PC-3 (cell line): ENCODE measurements at places on chromosomes 1 and 21.
A peak's percentile ranks its signal among the peaks of the same experiment; 100 is the strongest.

DNA sequence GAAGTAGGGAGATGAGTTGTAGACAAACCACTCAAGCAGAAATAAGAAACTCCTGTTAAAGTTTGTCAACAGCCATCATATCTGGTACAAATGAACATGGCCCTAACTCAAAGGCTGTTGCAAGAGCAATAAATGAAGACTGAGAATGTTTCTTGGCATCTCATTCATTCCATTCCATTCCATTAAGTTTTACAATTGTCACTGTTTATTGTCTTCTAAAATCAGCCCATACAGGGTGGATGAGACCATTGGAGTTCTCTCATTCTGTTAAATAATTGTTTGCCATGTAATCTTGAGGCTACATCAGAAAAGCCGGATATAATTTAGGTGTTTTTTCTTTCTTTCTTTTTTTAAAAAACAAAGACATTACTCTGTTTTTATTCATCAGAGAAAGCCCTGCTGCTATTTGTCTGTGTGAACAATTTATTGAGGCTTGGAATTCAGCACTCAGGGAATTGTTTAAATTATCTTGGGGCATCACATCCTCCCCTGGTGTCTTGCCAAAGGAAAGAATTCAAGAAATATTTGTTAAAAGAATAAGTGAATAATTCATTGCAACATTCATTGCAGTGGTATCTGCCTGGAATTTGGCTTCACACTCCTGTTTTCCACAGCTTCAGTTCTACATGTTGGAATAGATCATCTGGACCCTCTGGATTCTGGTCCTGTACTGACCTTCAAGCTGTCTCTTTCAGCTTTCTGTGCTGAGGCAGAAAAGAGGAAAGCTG, 604.5 kb downstream of the PLPP3 start:
- peak; percentile 50 for DNase-seq

GRCh38 chr21:33994373-33994772, 78.8 kb upstream of the ATP5PO start:
- DNase-seq: no peak

- no peak for DNase-seq
These were observed 23.0 kb downstream of the IQGAP3 start for GRCh38 chr1:156549390-156549789.

DNA sequence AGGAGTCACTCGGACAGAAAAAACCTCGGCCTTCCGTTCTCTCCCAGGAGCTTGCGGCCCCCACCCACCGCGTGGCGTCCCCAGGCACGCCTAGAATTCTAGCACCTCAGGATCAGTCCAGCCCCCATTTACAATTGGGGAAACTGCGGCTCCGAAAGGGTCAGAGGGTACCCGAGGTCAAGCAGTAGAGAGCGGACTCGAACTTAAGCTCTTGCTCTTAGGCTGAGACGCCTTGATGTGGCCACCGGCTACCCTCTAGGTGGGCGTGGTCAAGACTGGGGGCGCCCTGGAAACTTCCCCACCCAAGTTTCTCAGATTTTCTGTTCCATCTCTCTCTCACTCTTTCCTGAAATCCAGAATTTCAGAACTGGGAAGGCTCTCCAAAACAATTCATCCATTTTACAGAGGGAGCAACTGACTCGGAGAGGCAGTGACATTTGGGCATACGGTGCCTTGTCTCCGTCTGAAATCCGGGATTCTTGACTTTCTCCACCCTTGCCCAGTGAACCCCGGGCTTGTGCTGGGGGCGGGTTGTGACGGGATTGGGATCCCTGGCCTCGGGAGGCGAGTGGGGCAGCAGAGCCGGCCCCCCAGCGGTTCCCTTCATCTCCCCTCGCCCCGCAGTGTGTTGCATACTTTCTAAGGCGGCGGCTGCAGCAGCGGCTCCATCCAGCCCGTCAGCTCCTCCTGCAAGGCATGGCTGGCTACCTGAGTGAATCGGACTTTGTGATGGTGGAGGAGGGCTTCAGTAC, 777 bp downstream of the AZIN2 start:
- no peak for DNase-seq

- peak; percentile 31 for DNase-seq
These were observed 1.9 kb downstream of the CCT3 start for GRCh38 chr1:156336242-156336641.

- DNase-seq: peak; percentile 90
These were observed at the start of gene CHRM3 for GRCh38 chr1:239386453-239387303. Gene CHRM3, plus strand, starts transcription at chr1:239386568. Its CDS starts 520,884 bp downstream, at chr1:239907452.

DNA sequence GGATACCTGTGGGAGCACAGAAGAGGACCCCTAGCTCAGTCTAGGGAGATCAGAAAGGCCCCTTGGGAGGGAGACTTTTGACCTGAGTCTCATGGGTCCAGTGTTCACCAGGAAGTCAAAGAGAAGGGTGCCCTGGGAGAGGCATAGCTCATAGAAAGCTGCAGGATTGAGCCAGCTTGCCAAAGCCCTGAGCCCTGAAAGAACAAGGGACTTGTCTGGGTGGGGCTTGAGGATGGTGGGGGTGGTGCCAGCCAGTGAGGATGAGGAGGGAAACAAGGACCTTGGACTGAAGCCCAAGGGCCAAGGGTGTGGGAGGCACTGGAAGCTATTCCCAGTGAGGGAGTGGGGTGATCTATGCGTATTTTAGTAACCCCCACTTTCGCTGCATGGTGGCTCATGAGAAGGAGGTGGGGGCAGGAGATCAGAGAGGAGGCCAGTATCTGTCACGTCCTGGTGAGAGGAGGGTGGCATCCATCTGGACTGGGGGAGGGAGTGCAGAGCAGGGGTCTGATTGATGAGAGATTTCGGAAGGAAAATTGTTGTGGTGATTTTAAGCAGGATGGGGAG, 28.4 kb downstream of the DMBX1 start:
- DNase-seq: no peak

GRCh38 chr1:26820784-26821269, 5.7 kb upstream of the ZDHHC18 start:
- DNase-seq: no peak

- no peak for DNase-seq
These were observed 3.9 kb upstream of the TP53BP2 start for GRCh38 chr1:223849352-223850254.

DNA sequence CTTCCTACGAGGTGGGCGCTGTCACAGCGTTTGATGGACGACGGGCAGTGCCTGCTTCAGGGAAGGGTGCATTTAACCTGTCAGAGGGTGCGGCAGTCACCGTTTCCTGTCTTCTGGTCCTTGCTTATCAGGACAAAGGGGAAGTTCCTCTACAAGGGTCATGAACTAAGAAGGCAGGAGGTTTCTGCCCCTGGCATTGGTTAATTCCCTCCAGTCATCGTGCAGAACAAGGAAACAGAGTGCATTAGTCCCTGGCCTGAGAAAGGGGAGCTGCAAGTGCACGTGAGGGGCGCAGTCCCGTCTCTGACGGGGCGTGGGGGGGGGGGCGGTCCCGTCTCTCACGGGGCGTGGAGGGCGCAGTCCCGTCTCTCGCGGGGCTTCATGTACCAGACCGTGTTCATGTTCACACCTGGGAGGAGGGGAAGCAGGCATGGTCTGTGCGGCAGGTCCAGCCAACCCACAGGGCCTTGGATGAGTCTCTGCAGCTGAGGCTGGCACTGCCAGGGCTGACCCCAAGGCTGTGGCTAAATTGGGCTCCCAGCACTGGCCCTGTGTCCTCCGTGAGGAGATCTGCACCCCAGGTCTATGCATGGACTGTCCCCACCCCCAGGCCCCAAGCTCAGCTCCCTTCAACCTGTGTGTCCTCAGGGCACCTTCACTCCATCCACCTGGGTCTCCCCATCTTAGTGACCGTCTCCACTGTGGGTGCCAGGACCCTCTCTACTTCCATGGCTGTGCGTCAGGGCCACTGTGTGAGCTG, 89.2 kb upstream of the COL6A1 start:
- DNase-seq: no peak

DNA sequence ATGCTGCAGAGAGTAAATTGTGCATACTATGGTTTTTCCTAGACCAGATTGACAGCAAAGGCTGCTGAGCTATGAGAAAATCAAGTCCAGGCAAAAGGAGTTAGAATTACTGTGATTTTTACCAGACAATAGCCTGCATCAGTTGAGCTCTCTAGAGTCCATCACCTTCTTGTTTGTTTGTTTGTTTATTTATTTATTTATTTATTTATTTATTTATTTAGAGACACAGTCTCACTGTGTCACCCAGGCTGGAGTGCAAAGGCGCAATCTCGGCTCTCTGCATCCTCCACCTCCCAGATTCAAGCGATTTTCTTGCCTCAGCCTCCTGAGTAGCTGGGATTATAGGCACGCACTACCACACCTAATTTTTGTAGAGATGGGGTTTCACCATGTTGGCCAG, 24.2 kb upstream of the ABCB10 start:
- DNase-seq: no peak

DNA sequence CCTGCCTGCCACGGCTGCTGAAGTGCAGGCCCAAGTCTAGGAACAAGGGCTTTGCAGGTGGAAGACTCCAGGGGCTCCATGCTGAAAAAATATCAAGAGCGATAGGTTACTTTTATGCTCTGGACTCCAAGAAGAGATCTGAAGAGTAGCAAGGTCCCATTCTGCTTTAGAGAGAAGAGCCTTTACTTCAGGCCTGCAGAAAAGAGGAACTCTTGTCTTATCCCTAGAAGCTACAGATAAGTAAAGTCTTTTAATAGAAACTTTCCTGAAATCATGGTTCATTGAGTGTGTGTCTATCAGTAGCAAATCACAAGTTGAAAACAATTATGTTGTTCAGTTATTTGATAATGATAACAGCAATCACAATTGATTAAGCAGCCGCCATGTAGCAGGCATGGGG, 113.3 kb downstream of the TNR start:
- no peak for DNase-seq

GRCh38 chr1:243745356-243745755, 104.7 kb downstream of the AKT3 start:
- DNase-seq: peak; percentile 33

DNA sequence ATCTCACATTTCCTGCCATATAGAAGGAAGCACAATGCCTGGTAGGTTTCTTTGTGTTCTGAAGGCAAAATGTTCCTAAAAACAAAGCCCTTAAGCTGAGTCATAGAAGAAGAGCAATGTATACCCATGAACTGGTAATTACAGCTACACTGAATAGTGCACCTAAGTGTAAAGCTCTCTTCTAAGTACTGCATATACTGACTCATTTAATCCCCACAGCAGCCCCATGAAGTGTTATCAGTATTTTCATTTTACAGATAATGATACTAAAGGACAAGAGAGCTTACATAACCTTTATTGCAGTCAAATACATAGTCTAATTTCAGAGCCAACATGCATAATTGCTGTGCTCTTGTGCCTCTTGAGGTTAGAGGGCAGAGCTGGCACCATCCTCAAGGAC, 239.9 kb downstream of the DPYD start:
- no peak for DNase-seq

DNA sequence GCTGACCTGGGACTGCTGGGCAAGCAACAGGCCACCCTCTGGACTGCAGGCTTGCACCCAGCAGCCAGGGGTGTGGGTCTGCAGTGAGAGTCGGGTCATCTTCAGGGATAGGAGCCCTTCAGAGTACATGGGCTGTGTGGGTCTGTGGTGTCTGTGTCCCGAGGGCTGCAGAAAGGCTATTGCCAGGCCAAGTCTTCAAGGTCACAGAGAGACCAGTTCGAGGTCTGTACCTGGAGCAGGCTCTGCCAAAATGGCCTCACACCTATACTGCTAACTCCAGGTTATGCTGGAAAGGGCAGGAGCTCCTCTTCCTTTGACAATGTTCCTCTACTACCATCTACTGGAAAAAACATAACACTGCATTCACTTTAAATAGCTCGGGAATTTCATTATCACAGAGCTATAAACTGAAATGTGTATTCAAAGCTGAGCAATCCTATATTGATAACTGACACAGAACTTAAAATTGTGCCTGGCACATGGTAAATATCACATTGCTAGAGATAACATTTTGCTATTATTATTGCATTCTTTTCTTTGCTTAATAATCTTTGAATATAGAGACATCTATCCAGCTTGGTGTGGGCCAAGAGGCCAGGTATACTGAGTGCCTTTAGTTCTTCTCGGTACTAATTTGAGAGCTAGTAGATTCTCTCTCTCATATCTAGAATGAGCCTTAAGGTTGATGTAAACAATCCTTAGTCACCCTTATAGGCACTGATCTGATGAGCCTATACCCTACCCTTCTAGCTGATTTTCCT, 6.9 kb upstream of the DNAH14 start:
- DNase-seq: peak; percentile 80

DNA sequence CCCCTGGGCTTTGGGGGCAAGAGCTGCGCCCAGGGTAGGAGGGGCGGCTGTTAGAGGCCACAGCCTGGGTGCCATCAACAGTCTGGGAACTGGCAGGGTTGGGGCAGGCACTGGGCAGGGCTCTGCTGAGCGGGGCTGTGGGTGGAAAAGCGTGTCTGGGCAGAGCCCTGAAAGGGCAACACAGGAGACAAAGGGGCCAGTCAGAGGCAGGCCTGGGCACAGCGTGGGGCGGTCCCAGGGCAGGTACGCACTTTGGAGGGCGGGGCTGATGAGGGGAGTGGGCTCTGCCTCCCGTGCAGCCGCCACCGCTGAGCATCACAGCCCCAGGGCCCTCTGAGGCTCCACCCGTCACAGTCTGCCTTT, 13.9 kb downstream of the CELSR2 start:
- DNase-seq: no peak

GRCh38 chr1:88061492-88062177, 622.4 kb upstream of the PKN2 start:
- peak; percentile 84 for DNase-seq

DNA sequence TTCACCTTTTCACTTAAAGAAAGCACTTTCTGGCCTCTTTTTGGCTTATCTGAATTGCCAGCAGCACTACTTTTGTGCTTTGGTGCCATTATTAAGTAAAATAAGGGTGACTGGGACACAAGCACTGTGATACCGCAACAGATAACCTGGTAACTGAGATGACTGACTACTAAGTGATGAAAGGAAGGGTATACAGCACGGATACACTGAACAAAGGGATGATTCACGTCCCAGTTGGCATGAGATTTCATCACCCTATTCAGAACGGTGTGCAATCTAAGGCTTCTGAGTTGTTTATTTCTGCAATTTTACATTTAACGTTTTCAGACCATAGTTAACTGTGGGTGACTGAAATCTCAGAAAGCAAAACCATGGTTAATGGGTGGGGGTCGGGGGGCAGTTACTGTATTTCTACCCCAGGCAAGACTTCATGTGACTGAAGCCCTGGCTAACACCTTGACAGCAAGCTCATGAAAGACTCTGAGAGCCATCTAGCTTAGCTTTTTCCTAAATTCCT, 102.8 kb downstream of the CLIC6 start:
- peak; percentile 90 for DNase-seq

GRCh38 chr1:223831755-223832636, 13.8 kb downstream of the TP53BP2 start:
- peak; percentile 81 for DNase-seq

DNA sequence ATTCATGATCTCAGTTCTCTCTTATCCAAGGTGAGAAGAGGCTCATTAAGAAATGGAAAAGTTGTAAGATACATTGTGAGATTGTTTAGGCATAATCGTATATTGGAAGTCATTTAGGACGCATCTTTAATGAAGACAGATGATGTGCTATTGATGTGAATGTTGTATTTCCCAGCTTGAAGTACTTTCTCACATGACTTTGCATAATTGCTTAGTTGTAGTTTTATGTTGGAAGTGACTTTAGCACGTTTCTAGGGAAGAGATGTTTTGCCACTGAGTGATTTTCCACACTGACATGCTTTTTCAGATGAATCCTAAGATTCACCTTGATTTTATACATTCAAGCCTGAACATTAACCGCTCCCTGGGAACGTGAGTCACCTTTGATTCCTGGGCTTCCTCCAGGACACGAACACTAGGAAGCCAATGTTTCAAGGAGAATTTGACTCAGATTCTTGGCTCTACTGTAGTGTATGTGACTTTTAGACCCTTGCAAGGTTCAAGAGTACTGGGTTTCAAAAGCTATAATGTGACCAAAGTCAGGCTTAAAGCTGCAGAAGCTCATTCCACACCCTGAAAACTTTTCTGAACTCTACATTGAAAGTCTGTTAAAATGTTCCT, 27.9 kb downstream of the ANGEL2 start:
- DNase-seq: peak; percentile 69

GRCh38 chr1:40622936-40623629, 42.4 kb downstream of the RIMS3 start:
- no peak for DNase-seq
